ENCODE measurements at places on chromosomes 2 and 18. TPM values are rescaled to one million over a fixed set of nuclear protein-coding genes. Genes with fewer than 3 reads are reported as not detected.
A peak's percentile ranks its signal among the peaks of the same experiment; 100 is the strongest.

C1GALT1C1L gene
- not detected for total RNA-seq

SNRPD1 gene
- 33.7 TPM for total RNA-seq

- H3K27ac ChIP-seq: peak overlapping the region; percentile 71
- H3K27me3 ChIP-seq: no peaks in the 10 kb centered on the region
- peaks cover 50% of the 10 kb centered on the region for H3K4me1 ChIP-seq
- no peak overlapping the region for H3K4me3 ChIP-seq
- no peaks in the 10 kb centered on the region for H3K36me3 ChIP-seq
Measured at GRCh38 chr2:101064868-101065549, 62.9 kb downstream of the RPL31 start.

- no peak for DNase-seq
- peak overlapping the region; percentile 70 for H3K27ac ChIP-seq
- H3K4me1 ChIP-seq: peaks cover 86% of the 10 kb centered on the region
- no peak overlapping the region for H3K4me3 ChIP-seq
- no peaks in the 10 kb centered on the region for H3K27me3 ChIP-seq
- H3K36me3 ChIP-seq: peaks cover 4% of the 10 kb centered on the region
Measured at GRCh38 chr2:160321006-160321405, 120.9 kb upstream of the ITGB6 start.

- peak overlapping the region; percentile 83 for H3K27ac ChIP-seq
- H3K4me1 ChIP-seq: peaks cover 10% of the 10 kb centered on the region
- H3K27me3 ChIP-seq: no peaks in the 10 kb centered on the region
- H3K4me3 ChIP-seq: no peak overlapping the region
Measured at GRCh38 chr2:202278036-202278760, 12.6 kb downstream of the NOP58 start.

DNA sequence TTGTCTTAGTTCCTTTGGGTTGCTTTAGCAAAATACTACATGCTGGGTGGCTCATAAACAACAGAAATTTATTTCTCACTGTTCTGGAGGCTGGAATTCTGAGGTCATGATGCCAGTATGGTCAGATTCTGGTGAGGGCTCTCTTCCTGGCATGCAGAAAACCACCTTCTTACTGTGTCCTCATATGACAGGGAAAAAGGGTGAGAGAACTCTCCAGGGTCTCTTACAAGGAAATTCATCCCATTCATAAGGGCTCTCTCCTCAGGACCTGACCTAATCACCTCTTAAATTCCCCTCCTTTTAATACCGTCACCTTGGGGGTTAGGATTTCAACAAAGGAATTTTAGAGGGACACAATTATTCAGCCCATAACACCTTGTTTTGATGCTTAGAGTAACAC lies 243.1 kb upstream of the TNP1 start:
- no peak for DNase-seq
- peaks cover 2% of the 10 kb centered on the region for H3K36me3 ChIP-seq
- no peaks in the 10 kb centered on the region for H3K27me3 ChIP-seq
- H3K4me1 ChIP-seq: peaks cover 74% of the 10 kb centered on the region
- peak overlapping the region; percentile 18 for H3K27ac ChIP-seq
- no peak overlapping the region for H3K4me3 ChIP-seq

DNA sequence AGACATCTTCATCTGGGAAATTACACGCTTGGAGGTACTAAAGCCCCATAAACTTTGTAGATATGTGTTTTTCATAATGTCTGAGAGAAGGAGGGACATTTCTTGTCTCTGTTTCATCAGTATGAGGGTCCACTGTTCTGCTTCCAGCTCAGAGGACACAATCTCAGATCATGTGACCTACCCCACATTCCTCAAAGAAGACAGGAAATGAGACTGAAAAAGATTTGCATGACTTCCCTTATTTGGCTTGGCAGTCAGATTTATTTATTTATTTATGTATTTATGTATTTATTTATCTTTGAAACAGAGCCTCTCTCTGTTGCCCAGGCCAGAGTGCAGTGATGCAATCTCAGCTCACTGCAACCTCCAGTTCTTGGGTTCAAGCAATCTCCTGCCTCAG lies 463.7 kb upstream of the RGPD4 start:
- H3K27me3 ChIP-seq: no peaks in the 10 kb centered on the region
- no peak overlapping the region for H3K4me3 ChIP-seq
- H3K4me1 ChIP-seq: peaks cover 13% of the 10 kb centered on the region
- H3K36me3 ChIP-seq: peaks cover 1% of the 10 kb centered on the region
- no peak for DNase-seq
- H3K27ac ChIP-seq: no peak overlapping the region

DNA sequence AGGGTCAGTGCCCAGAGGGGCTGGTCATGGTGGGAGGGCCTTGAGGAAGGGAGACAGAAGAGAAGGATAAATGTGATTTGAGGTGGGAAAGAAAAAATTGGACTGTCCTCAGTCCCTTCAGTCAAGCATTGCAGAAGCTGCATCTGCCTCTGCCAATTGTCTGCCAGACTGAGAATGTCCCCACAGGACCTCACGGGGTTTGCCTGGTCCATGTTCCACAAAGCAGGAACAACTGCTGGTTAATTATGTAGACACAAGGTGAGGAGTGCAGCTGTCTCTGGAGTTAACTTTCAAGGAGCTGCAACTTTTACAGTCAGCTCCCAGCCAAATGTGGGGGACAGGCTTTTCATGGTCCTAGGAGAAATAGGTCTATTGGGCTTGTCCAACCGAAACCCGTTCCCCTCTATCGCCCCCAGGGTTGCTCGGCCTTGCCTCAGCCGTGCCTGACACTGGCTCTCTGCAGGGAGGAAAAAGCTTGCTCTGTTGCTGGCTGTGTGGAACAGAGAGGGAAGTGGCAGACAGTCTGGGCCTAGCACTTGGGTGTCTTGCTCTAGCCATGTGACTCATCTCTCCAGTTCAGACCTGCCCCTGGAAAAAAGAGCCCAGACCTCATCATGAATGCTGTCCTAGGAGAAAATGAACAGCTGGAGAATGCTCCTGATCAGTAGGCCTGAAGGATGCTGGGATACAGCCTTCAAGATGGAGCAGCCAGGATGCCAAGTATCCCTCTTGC lies 31.1 kb upstream of the PAX8 start:
- no peaks in the 10 kb centered on the region for H3K36me3 ChIP-seq
- peaks cover 2% of the 10 kb centered on the region for H3K27me3 ChIP-seq
- DNase-seq: no peak
- peaks cover 38% of the 10 kb centered on the region for H3K4me1 ChIP-seq

DNA sequence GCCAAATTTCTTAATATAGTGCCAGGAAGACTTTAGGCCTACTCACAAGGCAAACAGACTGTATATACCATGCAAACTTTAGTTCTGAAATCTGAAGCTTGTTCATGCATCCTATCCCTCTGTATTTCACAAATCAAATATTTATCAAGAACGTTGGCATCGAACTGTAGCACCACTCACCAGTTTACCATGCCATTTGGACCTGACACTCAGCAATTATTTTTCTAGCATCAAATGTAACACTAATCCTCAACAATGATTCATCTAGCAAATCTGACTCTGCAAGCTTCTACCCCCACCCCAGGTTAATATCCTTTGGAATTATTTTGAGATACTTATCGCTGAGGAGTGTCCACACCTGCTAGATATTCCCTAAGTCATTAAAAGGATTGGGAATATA lies 1506.6 kb downstream of the LRP1B start:
- no peak overlapping the region for H3K4me3 ChIP-seq
- no peak for DNase-seq
- H3K4me1 ChIP-seq: no peaks in the 10 kb centered on the region
- no peak overlapping the region for H3K27ac ChIP-seq
- no peaks in the 10 kb centered on the region for H3K27me3 ChIP-seq
- no peaks in the 10 kb centered on the region for H3K36me3 ChIP-seq

GRCh38 chr2:16226381-16226780 lies 286.0 kb downstream of the MYCN start:
- peaks cover 2% of the 10 kb centered on the region for H3K36me3 ChIP-seq
- H3K27me3 ChIP-seq: peaks cover 29% of the 10 kb centered on the region
- no peak overlapping the region for H3K27ac ChIP-seq
- no peak for DNase-seq
- H3K4me3 ChIP-seq: no peak overlapping the region
- H3K4me1 ChIP-seq: no peaks in the 10 kb centered on the region
